ENCODE measurements at places on chromosomes 11 and 22. TPM values are rescaled to one million over a fixed set of nuclear protein-coding genes. Genes with fewer than 3 reads are reported as not detected.

DNA sequence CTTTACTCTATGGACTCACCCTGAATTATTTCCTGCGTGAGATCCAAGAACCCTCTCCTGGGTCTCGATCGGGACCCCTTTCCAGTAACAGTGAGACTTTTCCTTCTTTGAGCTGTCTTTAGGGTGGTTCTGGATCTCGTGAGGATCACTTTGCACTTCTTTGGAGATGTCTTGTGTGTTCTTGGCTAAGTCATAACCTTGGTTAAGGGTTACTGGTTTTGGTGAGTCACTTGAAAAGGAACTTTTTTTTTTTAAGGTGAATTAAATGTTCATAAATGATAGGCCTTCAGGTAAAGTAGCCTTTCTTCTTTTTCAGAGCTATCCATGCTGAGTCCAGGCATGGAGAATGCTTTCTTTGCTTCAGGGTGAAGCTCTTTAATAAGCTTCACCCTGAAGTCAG, 19.4 kb upstream of the GSTP1 start:
- no peak overlapping the region for H3K4me3 ChIP-seq
- no peak overlapping the region for H3K27ac ChIP-seq
- peaks cover under 1% of the 10 kb centered on the region for H3K27me3 ChIP-seq

DNA sequence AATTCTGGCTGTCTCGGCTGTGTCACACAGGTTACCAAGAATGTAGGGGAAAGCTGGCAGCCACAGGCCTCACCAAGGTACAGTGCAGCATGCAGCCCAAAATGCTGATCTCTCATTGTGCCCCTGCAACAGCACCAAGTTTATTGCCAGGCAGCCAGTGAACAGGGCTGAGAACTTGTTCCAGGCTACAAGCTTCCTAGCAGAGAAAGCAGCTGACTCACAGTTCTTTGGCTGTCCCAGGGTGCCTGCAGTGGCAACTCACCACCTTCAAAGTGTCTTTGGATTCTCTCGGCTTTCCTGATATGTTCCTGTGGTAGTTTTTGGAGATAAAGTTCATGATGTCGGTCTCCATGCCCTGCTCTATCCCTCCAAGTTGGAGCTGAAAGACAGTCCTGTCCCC, 719.1 kb upstream of the ANO3 start:
- H3K4me1 ChIP-seq, result no peaks in the 10 kb centered on the region
- no peaks in the 10 kb centered on the region for H3K36me3 ChIP-seq
- DNase-seq, result no peak
- no peaks in the 10 kb centered on the region for H3K27me3 ChIP-seq
- no peak overlapping the region for H3K27ac ChIP-seq

- no peaks in the 10 kb centered on the region for H3K4me1 ChIP-seq
- peak; percentile 13 for DNase-seq
- H3K27ac ChIP-seq, result no peak overlapping the region
- H3K27me3 ChIP-seq, result no peaks in the 10 kb centered on the region
- H3K4me3 ChIP-seq, result no peak overlapping the region
These were observed 3.9 kb upstream of the PLA2G3 start for GRCh38 chr22:31144223-31144622.

DNA sequence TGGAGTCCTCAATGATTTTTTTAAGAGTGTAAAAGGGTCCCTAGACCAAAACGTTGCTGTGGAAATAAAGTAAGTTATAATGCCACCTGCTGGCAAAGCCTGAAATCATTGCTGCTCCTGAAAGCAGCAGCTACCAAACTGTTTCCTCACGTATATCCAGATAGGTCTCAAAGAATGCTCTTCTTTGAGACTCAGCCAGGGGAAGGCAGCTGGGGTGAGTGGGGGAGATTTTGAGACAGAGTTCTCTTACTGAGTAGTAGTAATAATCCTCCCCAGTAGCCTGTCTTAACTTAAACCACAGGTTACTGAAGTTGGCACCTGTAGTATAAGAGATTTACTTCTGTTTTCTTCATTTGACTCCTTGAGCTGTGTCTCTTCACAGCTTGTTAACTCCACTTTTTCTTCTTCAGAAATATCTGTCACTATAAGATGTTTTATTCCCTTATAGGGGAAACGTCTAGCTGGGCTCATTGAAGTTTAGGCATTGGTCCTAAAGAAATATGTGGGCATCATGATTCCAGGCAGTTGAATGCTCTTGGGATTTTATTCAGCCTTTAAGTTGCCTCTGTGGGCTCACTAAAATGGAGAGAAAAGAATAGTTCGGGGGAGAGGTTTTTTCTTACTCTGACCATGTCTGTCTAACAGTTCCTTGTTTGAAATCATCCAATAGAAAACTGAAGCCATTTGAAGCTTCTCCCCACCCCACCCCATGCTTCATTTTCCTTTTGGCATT, 77.9 kb downstream of the BTBD10 start:
- no peaks in the 10 kb centered on the region for H3K27me3 ChIP-seq
- DNase-seq, result peak; percentile 62
- H3K36me3 ChIP-seq, result peaks cover 24% of the 10 kb centered on the region
- H3K27ac ChIP-seq, result peak overlapping the region; percentile 53
- peaks cover 5% of the 10 kb centered on the region for H3K4me1 ChIP-seq

GRCh38 chr11:130415731-130416529, 12.5 kb downstream of the ADAMTS8 start:
- no peak overlapping the region for H3K27ac ChIP-seq
- no peak overlapping the region for H3K4me3 ChIP-seq
- DNase-seq, result no peak

DNA sequence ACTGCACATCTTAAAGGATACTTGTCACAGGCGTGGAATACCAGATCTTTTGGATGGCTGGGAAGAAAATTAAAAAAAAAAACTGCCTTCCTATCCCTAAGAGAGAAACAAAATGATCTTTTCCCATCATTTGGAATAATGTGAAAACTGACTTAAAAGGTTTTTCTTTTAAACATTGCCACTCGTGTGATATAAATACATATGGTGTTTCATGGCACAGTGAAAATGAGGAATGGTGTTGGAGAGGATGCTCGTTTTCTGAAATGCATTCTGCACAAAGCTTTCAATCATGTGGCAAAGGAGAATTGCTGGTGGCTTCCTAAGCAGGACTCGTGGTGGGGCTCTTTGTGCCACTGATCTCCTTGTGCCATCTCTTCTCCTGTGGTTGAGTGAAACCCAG, 74.9 kb upstream of the LRRC4C start:
- no peak overlapping the region for H3K4me3 ChIP-seq

- DNase-seq, result no peak
- H3K27me3 ChIP-seq, result no peaks in the 10 kb centered on the region
- H3K36me3 ChIP-seq, result peaks cover under 1% of the 10 kb centered on the region
These were observed 19.6 kb downstream of the APOL4 start for GRCh38 chr22:36182056-36182455.

GRCh38 chr22:40178417-40179409, 988 bp downstream of the TNRC6B start:
- peak overlapping the region; percentile 89 for H3K4me3 ChIP-seq
- H3K27ac ChIP-seq, result peak overlapping the region; percentile 92
- DNase-seq, result peak; percentile 73
- peaks cover 55% of the 10 kb centered on the region for H3K4me1 ChIP-seq

DNA sequence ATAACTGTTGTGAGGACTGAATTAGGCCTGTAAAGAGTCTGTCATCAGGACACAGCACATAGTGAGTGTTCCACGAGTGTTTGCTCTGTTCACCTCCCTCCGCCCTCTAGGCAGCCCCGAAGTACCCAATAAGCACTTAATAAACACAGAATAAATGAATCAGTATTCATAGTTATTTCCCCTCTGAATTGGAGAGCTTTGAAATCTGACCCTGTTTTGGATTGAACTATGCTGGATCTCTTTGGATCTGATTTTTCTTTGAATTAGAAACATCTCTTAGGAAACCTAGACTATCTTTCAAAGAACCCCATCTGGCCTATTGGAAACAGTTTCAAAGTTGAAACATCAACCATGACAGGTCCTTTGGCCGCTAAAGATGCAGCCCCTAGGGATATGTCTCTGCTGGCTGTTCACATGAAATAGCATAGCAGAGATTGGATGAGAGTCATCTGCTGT, 615.5 kb downstream of the NTM start:
- H3K27ac ChIP-seq, result no peak overlapping the region
- no peaks in the 10 kb centered on the region for H3K4me1 ChIP-seq
- DNase-seq, result no peak
- no peak overlapping the region for H3K4me3 ChIP-seq

- no peaks in the 10 kb centered on the region for H3K4me1 ChIP-seq
- H3K36me3 ChIP-seq, result no peaks in the 10 kb centered on the region
- no peak for DNase-seq
These were observed 29.0 kb upstream of the RASSF10 start for GRCh38 chr11:12979928-12980689.

DNA sequence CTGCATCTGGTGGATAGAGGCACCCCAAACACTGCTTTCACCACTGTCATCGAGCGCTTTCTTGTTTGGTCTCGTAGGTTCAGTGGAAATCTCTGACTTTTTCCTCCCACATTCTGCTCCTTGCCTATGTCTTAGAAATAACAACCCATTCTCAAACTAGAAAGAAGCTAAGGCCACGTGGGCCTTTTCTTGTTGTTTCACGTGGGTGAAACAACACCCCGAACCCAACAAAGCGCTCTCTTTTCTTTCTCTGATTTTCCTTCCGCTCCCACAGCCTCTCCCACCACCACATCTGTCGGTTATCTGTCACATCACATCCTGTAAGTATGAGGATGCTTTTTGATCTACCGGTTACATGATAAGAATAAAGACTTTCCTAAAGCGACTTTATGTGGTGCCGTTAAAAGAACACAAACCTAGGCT, 77.1 kb downstream of the LINC01488 start:
- peaks cover 22% of the 10 kb centered on the region for H3K27me3 ChIP-seq
- DNase-seq, result peak; percentile 38
- peak overlapping the region; percentile 0 for H3K27ac ChIP-seq
- peak overlapping the region; percentile 18 for H3K4me3 ChIP-seq
- H3K36me3 ChIP-seq, result no peaks in the 10 kb centered on the region

- H3K27me3 ChIP-seq, result no peaks in the 10 kb centered on the region
- no peak overlapping the region for H3K27ac ChIP-seq
- no peak overlapping the region for H3K4me3 ChIP-seq
- H3K4me1 ChIP-seq, result no peaks in the 10 kb centered on the region
These were observed 39.7 kb upstream of the ZNRF3 start for GRCh38 chr22:28843633-28844032.

DNA sequence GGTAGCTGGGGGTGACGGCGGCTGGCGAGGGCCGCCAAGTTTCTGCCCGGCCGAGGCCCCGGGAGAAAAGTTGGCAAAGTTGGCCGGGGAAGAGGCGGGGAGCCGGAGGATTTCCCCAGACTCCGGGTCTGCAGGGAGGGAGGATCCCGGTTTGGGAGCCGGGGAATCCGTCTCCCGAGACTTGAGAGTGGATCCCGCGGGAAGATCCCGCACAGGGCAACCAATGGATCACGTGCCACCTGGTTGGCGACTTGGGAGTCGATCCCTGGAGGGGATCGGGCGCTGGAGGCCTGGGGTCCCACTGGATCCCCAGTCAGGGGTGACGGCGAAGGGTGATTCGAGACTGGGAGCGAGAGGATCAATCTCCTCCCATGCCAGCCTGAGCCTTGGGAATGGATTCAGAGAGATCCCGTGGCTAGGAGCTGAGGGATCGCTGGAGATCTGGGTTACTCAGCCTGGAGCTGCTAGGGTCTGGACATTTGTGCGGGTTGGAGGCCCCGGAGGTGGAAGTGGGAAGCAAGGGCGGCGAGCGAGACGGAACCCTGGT, 394 bp downstream of the KIAA1671 start:
- H3K4me1 ChIP-seq, result peaks cover 17% of the 10 kb centered on the region
- H3K4me3 ChIP-seq, result peak overlapping the region; percentile 42
- DNase-seq, result no peak
- H3K27ac ChIP-seq, result no peak overlapping the region

- DNase-seq, result no peak
- peaks cover 10% of the 10 kb centered on the region for H3K4me1 ChIP-seq
- H3K36me3 ChIP-seq, result peaks cover 4% of the 10 kb centered on the region
- H3K27me3 ChIP-seq, result peaks cover 56% of the 10 kb centered on the region
- no peak overlapping the region for H3K4me3 ChIP-seq
These were observed 638 bp upstream of the TENM4 start for GRCh38 chr11:79441461-79441875.

GRCh38 chr11:100438376-100438775, 248.7 kb upstream of the ARHGAP42 start:
- H3K27me3 ChIP-seq, result no peaks in the 10 kb centered on the region
- H3K4me1 ChIP-seq, result no peaks in the 10 kb centered on the region

DNA sequence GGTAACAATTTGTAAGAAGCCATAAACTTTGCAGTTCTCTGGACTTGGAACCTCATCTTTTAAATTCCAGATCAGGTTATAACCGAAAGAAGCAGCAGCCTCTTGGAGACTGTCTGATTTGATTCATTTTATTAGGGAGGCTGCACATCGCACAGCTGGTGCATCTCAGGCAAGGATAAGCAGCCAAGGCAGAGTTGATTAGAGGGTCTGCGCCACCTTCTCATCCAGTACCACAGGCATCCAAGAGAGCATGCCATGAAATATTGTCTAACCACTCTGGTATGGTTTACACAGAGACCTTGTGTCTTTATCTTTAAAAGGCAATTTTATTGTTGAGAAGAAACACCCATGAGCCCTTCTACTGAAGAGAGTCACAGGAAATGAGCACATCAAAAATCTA, 16.2 kb upstream of the CWF19L2 start:
- no peaks in the 10 kb centered on the region for H3K4me1 ChIP-seq
- H3K4me3 ChIP-seq, result no peak overlapping the region
- H3K27ac ChIP-seq, result no peak overlapping the region
- H3K36me3 ChIP-seq, result no peaks in the 10 kb centered on the region
- H3K27me3 ChIP-seq, result peaks cover 45% of the 10 kb centered on the region

DNA sequence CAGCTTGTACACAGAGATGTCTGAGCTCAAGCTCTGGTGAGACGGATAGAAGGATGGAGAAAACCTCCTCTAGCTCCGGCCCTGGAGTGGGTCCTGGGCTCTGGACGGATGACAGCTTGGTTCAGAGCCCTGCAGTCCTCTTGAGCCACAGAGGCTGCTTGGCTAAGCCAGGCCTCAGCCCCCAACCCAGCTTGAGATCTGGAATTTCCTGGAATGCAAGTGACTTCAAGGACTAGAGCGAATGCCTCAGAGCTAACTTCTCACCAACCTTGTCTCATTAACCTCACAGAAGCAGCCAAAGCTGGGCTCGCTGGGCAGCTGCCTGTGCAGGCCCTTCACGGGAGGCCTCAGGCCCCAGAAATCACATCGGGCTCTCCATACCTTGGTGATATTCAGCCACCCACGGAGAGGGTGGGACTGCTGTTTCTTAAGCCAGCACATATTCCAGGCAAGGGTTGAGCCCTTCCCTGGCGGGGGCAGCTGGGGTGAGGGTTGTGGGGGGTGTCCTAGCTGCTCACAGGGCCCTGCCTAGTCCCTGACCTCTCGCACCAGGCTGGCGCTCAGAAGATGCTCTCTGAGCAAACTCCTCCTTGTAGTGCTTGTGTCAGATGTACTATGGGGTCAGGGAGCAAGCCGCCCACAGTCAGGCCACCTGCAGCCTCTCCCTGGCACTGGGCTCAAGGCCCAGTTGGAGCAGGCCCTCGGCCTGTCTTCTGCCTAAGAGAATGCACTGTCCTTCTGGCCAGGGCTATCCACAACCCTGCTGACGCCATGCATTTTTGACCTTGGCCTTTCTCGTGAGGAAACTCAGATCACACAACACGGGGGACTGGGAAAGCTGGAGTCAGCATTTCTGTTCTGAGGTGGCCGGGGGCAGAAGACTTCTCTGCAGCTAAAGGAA, 73.6 kb upstream of the TTLL12 start:
- peaks cover 8% of the 10 kb centered on the region for H3K27me3 ChIP-seq
- no peak overlapping the region for H3K27ac ChIP-seq
- no peak overlapping the region for H3K4me3 ChIP-seq
- no peaks in the 10 kb centered on the region for H3K36me3 ChIP-seq

PES1 gene
- total RNA-seq, result 131 TPM

FOLR2 gene
- not detected for total RNA-seq

TRIM48 gene
- not detected for total RNA-seq

GLYATL2 gene
- not detected for total RNA-seq

Measured in activated CD8-positive, alpha-beta T cell treated with anti-CD3 and anti-CD28 coated beads for 36 hours (primary cell).